Coronary artery (tissue), 2 donors: ENCODE measurements at places on chromosomes 6 and 20.

DNA sequence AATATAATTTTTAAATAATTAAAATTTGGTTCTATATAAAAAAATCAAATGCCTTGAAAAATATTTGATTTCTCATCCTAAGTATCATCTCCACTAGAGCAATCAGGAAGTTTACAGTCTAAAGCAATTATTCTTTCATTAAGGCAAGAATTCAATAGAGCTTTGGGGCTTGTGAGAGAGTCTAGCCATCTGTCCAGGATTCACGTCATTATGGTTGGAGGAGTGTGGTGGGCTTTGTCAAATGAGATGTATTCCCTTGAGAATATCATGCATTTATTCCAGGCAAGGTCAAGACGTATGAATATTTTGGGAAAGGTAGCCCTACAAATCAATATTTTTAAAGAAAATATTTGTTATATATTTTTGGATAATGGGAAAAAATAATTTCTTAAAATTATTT, 132.4 kb downstream of the ELOVL4 start:
- DNase-seq: no peak

- no peak for DNase-seq
These were observed 441.9 kb downstream of the CD109 start for GRCh38 chr6:74137911-74138310.

GRCh38 chr6:32371229-32371628, 474 bp downstream of the TSBP1 start:
- DNase-seq: no peak

- DNase-seq: no peak
These were observed 66.7 kb downstream of the AGPAT4 start for GRCh38 chr6:161207200-161207599.

- DNase-seq: no peak
These were observed 26.5 kb downstream of the LCA5 start for GRCh38 chr6:79510707-79511106.

DNA sequence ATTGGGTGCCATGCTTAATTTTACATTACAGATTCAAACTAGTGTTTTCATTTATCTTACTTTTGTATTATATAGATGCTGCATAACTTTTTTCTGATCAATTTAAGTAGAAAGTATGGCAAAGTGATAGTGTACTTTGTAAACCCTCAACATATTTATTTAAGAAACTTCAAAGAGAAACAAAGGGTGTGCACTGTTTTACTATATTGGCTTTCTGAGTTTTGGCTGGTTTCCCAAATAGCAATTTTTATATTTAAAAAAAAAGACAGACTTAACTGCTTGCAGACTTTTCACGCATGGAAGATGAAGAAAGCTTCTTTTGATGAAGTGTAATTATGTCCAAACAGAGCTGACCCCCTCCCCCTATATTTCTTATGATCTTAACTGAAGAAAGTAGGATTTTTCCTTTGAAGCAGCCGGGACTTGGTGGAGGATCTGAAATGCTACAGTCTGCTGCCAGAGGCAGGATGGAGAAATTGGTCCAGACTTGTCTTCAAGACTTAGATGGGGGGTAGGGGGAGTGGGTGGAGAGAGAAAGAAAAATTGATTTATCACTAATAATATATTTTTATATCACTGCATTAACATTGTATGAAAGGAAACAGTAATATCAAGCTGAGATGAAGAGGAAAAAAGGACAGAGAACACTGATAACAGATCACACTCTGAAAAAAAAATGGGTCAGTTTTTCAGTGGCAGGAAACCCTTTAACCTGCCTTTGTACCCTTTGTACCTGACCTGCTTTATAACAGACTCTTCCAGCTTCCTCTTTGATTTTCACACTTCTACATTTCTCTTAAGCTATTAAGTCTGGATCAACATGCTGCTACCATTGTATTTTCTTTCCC, 56.0 kb upstream of the SUPT3H start:
- no peak for DNase-seq
